GM10248 (cell line): ENCODE measurements at places on chromosomes 4 and X.

- DNase-seq = peak; percentile 49
These were observed 2.8 kb downstream of the VEGFC start for GRCh38 chr4:176789955-176790354.

DNA sequence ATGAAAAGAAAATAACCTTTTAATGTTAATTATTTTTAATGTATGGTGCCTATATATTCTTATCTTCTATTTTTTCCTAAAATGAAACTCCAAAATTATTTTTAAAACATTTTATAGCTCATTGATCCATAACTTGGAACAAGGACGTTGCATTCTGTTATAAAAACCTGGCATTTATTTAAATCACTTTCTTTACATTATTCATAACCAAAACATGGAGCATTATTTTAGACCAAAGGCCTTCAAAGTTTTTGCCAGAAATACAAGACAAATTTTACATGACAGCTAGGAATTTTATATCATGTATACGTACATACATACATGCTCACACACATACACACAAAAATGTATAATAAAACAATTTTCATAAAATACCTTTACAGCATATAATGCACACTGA is 259.8 kb downstream of the QDPR start:
- DNase-seq = no peak

DNA sequence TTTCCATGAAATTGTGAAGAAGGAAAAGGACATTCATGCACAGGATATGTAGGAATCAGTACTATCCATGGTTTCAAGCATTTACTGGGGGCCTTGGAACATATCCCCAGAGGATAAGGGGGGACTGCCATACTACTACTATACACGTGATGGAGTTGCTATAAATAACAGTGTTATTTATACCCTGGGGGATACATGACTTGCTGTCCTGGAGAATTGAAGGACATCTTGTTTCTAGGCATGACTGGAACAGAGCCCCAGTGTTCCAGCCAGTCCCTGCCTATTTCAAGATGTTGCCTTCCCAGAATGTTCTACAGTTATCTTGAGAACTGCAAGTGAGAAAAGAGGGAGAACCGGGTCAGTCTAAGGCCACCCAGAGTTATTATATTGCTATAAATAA is 39.6 kb upstream of the ZNF81 start:
- no peak for DNase-seq

GRCh38 chrX:38220024-38220414 is 652 bp downstream of the SRPX start:
- DNase-seq = peak; percentile 20

GRCh38 chr4:189500970-189501369 is 439.7 kb upstream of the FRG1 start:
- DNase-seq = no peak

- DNase-seq = no peak
These were observed 10.6 kb downstream of the ABCG2 start for GRCh38 chr4:88147799-88148217.

- DNase-seq = no peak
These were observed 112.5 kb downstream of the C4orf51 start for GRCh38 chr4:145792429-145792828.

DNA sequence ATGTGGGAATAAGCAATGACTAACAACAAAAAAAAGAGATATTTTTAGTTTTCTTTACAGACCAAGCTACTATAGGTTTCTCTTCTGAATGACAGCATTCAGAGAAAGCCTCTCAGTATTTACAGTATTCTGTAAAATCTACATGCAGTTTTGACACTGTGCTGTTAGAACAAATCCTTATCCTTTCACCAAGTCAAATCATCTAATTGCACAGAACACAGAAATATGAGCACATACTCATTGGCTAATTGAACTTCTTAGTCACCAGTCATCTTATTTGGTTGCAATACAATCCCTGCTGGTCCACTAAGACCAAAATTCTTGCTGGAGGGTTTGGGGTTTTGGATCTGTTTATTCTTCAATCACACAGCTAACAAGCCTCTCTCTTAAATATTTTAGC is 5.7 kb downstream of the ACOT9 start:
- DNase-seq = no peak

DNA sequence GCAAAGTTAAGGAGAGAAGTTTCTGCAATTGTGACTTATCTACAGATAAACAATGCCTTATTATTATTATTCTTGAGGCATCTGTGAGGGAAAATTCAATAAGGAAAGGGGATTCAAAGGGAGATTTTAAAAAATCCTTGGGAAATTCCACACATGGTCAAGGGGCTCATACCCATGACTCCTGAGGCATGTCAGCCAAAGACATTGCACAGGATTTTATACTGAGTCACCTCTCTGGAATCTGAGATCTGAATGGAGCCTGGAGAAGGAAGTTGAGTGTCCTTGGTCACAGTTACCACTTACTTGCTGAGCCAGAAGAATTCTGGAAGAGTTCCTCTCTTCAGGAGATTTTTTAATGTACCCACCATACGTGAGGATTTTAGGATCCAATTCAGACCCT is 14.4 kb upstream of the CXCL8 start:
- no peak for DNase-seq

DNA sequence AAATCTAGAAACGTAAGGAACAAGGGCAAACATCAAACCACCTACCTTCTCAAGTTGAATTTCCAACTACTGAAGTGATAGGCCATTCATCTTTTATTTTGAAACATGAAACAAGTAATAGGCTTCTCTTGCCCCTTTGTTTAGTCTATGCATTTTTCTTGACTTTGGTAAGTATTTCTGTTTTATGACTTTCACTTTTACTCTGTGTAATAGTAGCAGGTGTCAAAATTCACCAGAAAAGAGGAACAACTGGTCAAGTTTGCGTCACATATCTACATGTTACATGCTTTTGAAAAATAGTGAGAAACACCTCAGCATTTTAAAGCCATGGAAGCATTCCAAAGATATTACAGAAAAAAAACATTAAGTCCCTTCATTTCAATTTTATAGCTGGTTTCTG is 157.1 kb upstream of the FTHL17 start:
- peak; percentile 48 for DNase-seq

GRCh38 chr4:163808011-163808410 is 313.5 kb downstream of the TMA16 start:
- no peak for DNase-seq

DNA sequence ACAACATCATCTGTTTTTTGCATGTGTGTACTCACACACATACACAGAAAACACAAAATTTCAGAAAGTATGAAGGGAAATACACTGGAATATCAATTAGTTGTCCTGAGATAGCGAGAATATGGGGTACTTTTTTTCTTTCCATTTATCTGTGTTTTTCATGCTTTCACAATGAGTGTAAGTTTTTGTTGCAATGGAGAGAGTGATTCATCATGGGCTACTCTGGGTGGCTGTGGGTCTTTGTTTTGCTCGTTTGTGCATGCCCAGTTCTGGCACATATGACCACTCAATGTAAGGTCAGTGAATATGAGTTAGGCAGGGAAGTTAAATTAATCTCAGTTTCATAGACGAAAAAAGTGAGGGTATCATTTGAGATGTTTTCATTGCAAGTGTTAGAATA is 26.9 kb downstream of the XK start:
- no peak for DNase-seq

GRCh38 chr4:175947117-175947722 is 118.4 kb upstream of the WDR17 start:
- no peak for DNase-seq

- no peak for DNase-seq
These were observed 181.6 kb downstream of the MAPK10 start for GRCh38 chr4:86178211-86178610.

GRCh38 chr4:186644737-186645261 is 78.9 kb downstream of the FAT1 start:
- DNase-seq = no peak

- DNase-seq = no peak
These were observed at the start of gene CACNA1F for GRCh38 chrX:49233176-49233575. Gene CACNA1F (minus strand): TSS chrX:49233340. CDS start chrX:49233309, 31 bp downstream.

- no peak for DNase-seq
These were observed 9.6 kb downstream of the SLC25A5 start for GRCh38 chrX:119477812-119478232.

DNA sequence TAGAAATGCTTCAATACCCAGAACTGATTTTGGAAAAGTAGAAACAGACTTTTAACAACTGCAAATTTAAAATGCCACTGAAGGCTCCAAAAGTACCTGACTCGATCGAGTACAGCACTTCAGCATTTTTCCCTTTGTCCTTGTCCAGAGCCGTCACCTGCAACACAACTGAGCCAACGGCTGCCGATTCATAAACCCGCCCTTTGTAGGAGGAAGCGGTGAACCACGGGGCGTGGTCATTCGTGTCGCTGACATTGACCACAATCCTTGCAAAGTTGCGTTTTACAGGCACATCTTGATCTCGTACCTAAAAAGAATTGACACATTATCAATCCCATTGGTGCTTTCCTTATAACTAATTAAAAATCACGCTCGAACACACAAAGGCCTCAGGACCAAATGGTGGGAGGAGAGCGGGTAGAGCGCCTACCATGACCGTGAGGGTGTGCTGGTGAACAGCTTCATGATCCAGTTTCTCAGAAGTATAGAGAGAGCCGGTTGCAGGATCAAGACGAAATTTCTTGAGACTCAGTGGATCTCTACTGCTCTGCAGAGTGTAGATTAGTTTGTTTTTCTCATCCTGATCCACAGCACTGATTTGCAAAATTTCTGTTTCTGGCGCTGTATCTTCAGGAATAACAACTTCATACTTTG is 72.8 kb upstream of the MTNR1A start:
- no peak for DNase-seq

- DNase-seq = no peak
These were observed 83.5 kb upstream of the LIMCH1 start for GRCh38 chr4:41454423-41454822.

- no peak for DNase-seq
These were observed 561.1 kb upstream of the SMIM31 start for GRCh38 chr4:164192844-164193243.

DNA sequence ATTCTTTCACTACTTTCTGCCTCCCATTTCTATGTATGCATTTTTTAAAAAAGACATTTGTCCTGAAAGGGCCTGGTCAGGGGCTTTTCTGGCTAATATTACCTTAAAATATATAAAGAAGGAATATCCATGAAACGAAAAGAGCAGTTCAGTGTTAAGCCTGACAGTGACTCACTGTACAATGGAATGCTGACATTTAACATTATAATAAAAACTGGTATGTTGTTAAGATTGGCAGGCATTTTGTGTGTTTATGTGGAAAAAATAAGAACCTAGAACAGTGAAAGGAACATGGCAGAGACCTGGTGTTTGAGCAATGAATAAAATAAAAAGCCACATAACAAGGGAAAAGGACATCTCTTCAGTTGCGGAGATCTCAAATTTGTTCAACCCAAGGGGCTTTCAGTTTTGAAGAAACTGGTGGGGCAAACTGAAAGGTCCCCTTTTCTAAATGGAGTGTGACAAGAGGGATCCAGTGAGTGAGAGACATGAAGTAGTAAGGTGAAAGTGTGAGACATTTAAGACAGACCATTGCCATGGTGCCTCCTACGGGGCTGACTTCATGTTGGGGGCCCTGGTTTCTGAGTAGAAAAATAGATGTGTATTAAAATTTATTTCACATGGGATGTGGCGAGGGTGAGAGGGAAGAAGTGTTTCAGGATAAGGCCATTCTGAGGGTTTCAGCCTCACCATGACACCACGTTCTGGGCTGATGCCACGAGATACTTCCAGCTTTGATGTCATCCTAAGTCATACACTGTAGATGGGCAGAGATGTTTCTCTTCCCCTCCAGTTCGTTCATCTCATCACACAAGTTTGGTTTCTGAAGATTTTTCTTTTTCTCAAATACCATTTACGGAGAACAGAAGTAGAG is 324.9 kb downstream of the PPP3CA start:
- no peak for DNase-seq

- no peak for DNase-seq
These were observed 78.0 kb upstream of the RXFP1 start for GRCh38 chr4:158443731-158444130.

DNA sequence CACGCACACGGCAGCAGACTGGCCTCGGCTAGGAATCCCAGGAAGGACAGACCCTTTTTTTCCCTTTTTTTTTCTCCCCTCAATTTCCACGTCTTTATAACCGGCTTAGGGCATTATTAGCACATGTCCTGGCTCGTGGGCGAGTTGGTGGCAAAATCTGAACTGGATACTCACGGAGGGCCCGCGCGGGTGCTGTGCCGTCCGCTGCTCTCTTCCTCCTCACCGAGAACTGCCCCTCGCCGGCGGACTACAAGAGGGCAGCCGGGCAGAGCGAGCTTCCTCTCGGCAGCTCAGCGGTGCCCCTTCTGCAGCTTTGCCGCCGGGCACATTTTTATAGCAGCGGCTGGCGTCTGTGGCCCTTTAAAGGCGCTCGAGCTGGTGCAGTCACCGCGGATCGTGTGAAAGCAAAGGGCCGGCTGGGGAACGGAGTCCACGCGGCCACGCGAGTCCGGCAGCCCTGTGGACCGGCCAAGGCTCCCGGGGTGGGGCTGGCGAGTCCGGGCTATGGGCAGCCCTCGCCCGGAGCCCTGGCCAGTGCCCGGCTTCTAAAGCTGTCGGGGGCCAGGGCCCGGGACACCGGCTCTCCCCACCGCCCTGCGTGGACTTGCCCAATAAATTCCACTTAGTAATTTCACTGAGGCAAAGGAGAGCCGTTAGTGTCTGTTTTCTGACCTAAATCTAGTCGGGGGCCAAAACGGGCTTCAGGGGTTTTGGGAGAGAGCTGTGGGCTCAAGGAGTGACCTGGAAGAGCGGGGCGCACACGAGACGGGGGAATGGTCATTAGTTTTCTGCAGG is 1.3 kb upstream of the CITED1 start:
- DNase-seq = peak; percentile 50

DNA sequence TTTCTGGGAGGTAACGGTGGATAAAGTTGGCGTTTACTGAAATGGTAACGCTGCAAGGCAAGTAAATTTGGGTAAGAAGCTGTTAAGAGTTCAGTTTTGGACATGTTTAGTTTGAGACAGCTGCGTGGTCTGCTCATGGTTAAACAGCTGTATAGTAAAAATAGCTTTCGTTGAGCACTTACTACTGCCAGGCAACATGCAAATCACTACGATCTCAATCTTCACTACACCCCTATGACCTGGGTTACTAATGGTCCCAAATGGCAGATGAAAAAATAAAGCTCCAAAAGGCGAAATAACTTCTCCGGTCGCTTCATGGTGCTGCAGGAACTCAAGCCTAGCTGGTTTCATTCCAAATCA is 22.2 kb downstream of the FABP2 start:
- peak; percentile 48 for DNase-seq

- no peak for DNase-seq
These were observed 48.2 kb upstream of the UXT start for GRCh38 chrX:47707031-47707780.

DNA sequence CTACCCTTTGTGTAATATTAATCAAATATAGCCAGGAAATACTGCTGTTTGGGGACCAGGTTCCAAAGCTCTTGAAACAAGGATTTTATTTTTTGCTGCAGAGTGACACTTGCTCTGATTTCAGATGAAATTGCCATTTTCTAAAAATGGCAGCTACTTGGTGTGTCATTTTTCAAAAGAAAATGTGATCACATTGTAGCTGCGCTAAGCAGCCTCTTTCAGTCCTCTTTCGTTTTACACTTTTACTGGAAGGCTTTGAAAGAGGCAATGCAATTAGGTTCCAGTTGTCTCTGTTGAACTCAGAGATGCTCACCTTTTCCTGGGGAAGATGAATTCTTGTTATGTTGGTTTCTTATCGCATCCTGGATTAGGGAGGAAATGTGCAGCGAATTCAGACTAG is 85.1 kb downstream of the CT47B1 start:
- no peak for DNase-seq
